ENCODE measurements at places on chromosomes 2 and 18.

DNA sequence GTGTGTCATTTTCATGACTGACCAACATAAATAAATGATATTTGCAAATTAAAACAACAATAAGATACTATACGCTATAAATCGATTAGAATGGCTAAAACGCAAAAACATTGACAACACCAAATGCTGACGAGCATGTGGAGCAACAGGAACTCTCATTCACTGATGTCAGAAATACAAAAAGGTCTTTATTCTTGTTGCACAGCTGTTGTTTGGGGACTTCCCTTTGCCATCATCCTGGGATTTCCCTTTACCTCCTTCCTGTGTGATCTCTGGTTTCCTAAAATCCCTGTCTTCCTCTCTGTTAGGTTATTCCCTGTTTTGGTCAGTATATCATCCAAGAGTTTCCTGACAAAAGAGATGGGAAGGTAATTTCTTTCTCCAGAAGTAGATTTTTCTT is 66.0 kb downstream of the NOL10 start:
- DNase-seq = no peak

DNA sequence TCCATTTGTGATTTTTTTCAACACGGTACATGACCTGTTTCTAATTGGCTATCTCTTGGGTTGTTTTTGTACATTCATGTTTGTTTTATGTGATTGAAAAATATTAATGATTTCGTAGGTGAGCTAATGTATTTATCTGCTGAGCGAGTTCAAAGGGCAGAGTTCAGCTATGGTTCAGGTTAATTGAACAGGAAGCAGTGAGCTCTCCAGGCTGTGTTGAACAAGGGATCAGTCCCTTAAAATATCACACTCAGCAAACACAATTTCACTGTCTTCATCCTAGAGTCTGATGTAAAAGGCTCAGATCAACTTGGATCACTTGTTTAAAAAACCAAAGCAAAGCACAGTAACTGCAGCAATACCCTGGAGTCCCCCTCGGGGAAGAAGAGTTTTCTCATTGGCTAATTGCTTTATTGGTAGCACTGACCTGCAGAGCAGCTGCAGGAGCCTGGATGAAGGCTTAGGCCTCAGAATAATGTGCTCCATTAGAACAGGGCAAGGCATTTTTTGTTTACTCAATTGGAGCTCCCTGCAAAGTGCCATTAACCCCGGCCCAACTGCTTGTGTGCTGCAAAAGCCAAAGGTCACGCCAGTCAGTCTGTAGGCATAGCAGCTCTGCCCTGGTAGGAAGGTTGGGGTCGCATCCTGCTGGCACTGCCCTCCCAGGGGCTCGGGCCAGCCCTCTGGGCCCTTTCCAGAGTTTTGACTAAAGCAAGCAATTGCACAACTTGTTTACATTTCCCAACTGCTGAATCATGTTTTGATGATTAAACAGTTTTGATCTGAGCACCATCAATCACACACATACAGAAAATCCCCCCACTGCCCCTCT is 10.5 kb downstream of the ONECUT2 start:
- DNase-seq = no peak

- no peak for DNase-seq
These were observed 233.3 kb upstream of the MGAT5 start for GRCh38 chr2:134020608-134021007.

- no peak for DNase-seq
These were observed 193.0 kb upstream of the RGPD4 start for GRCh38 chr2:107633580-107634147.

GRCh38 chr2:96921561-96922319 is 51.9 kb upstream of the SEMA4C start:
- DNase-seq = no peak

DNA sequence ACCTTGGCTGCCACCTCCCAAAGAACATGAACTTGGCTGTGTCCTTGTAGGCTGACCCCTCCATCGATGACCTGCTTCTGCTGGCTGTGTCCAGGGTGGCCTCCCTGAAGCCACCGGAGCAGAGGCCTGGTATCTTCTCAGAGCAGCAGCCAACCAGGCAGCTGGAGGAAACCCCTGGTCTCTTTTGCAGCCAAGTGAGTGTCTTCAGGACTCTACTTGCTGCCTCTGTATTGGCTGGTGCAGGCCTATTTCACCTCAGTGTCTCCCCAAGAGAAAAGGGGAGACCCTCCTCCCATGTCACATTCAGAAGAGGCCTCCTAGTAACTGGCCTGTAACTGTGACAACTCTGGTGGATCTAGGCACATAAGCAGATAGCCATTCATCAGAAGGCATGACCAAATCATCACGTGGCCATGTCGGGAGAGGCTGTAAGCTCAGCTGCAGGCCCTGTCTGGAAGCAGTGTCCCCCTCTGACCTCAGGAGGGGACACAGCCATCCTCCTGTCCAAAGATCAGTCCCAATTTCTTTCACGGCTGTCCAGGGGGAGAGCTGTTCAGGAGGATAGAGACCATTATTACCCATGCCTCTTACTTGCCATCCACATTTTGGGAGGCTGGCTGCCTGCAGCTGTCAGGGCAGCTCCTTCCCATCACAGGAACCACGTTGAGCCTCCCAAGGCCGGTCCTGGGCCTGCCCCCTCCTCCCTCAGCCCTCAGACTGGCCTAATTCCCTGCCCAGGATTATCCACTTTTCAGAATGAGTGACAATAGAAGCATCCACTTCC is 20.9 kb upstream of the ROCK2 start:
- no peak for DNase-seq

Measured in activated T-cell treated with anti-CD3 and anti-CD28 coated beads for 48 hours (primary cell).